ENCODE measurements at places on chromosomes 6 and 20. TPM values are rescaled to one million over a fixed set of nuclear protein-coding genes. Genes with fewer than 3 reads are reported as not detected.
A peak's percentile ranks its signal among the peaks of the same experiment; 100 is the strongest.

PGC gene
- not detected for polyA plus RNA-seq

BPIFB4 gene
- polyA plus RNA-seq, result not detected

C20orf202 gene
- polyA plus RNA-seq, result not detected

GNL1 gene
- 23.8 TPM for polyA plus RNA-seq

DCBLD1 gene
- polyA plus RNA-seq, result not detected

ROMO1 gene
- 323 TPM for polyA plus RNA-seq

SLC22A3 gene
- not detected for polyA plus RNA-seq

RAET1E gene
- polyA plus RNA-seq, result not detected

DNA sequence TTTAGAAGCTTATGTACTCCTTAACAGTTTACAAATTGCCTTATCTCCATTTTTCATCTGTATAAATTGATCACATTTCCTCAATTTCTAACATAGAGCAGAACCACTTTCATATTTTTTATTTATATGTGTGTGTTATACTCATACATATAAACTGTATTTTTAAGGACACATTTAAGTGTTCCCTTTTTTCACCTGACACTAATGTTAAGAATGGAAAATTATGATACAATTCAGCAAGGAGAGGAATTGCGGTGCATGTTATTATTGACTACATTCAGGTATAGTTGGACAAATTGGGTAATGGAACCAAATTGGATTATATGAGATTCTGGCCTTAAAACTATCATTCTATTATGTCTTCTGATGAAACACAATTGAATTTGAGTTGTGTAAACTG is 479.1 kb upstream of the FLRT3 start:
- no peak for DNase-seq

DNA sequence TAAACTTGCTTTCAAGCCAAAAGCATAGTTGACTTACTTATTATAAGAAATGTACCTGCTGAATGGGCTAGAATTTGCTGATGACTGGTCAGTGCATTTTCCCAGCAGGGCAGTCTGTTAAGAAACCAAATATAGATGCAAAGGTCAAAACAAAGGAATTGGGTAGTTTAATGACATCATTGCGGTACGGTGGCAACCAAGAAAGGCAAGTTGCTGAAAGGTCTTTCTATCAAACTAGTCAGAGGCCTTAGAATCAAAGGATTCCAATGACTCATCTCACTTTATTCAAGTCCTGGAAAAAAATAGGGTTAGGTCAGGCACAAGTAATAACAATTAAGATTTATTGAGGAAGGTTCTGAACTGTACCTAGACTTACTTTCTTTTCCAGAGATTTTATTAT is 76.4 kb downstream of the KIZ start:
- DNase-seq, result no peak

DNA sequence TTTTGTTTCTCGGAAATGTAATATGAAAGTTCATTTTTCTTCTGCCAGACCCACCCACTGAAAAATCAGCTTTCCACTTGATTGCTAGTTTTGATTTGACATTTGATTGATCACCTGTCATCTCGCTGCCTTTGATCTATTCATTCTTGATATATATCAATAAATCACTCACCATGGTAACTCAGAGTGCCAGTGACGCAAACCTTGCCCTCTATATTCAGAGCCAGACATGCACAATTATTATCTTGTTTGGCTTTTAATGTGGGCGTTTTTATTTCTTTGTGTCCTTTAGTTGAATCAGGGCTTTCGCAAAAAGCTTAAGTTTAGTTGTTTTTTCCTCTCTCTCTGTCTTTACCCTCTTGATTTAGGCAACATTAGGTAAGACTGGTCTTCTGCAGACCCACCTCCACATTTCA is 2.0 kb downstream of the TSHZ2 start:
- no peak for DNase-seq

DNA sequence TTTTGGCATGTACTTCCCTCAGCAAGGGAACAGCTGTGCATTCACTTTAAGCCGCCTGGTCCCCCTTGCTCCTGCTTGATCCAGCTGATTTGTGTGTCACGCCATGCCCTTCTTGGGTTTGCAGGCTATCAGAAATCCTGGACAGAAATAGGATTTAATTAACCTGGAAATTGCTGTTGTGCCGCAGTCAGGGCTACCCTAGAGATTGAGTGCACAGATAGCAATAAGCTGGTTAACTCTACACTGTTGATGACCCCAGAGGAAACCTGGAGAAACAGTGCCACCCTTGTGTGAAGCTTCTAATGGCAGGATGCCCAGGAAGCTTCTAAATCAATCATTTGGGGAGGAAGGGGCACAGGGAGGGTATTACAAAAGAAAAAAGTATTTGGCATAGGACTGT is 199.0 kb downstream of the JARID2 start:
- DNase-seq, result no peak

GRCh38 chr20:24102290-24102689 is 113.7 kb upstream of the GGTLC1 start:
- peak; percentile 6 for DNase-seq

DNA sequence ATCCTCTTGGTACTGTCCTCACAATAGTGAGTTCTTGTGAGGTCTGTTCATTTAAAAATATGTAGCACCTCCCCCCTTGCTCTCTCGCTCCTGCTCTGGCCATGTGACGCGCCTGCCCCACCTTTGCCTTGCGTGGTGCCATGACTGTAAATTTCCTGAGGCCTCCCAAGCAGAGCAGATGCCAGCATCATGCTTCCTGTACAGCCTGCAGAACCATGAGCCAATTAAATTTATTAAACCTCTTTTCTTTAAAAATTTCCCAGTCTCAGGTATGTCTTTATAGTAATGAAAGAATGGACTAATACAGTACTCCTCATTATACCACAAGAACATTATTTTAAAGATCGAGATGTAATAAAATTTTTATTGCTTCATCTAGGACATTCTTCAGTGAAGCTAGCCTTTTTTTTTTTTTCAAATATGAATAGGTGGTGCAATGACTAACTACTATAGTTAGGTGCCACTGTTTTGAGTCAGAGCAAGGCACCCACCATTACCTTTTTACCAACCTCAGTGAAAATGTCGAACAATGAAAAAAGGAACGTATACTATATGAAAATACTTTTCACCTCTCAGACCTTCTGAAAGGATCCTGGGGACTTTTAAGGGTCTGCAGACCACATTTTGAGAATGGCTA is 191.1 kb upstream of the SGK1 start:
- DNase-seq, result no peak

DNA sequence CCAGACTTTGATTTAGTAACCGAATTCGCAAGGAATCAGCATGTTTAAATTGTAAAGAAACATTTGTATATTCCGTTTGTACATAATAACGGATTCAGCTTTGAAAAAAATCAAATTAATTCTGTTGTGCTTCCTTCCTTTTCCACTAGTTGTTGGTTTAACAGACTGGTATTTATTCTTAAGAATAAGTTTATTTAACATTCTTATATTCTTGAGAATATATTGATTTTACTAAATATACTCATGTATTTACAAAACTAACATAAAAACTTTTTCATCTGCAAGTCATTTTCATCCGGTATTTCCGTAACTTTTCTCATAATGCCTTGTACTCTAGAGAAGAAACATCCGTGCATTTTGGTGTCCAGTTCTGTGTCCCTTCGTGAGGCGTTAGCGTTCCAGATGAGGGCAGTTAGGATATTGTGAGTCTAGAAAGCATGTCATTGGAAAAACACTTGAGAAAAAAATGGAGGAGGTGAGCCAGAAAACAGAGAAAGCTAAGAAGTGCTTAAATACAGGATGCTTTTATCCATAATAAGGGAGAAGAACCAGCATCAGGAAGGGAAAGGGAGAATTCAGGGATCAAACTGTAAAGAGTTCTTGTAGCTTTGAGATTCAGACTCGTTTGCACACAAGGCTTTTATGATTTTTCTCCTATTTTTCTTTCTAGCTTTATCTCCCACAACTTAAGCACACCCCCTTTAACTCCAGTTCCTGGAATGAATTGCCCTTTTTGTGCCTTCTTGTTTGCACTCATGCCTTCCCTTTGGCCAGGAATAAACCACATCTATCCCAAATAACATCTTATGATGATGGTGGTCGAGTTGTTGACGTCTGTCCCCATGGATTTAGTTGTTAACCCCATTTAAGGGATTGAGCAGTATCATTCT is 1.8 kb downstream of the WRNIP1 start:
- no peak for DNase-seq

- DNase-seq, result no peak
These were observed 10.9 kb upstream of the CALHM6 start for GRCh38 chr6:116450185-116450710.

DNA sequence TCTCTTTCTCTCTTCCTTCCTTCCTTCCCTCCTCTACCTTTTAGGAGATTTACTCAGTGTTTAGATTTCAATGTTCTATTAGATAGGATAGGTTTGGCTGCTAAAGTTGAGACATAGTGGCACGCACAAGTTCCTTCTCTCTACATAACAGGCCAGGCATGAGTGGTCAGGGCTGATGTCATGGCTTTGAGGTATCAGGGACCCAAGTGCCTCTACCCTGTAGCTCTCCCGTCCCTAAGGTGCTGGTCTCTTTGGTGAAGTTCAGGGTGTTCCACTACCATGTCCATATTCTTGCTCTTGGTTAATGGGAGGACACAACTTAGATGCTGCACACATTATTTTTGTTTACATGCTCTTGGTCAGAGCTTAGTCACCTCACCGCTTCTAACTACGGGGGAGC is 245.3 kb downstream of the QKI start:
- no peak for DNase-seq

DNA sequence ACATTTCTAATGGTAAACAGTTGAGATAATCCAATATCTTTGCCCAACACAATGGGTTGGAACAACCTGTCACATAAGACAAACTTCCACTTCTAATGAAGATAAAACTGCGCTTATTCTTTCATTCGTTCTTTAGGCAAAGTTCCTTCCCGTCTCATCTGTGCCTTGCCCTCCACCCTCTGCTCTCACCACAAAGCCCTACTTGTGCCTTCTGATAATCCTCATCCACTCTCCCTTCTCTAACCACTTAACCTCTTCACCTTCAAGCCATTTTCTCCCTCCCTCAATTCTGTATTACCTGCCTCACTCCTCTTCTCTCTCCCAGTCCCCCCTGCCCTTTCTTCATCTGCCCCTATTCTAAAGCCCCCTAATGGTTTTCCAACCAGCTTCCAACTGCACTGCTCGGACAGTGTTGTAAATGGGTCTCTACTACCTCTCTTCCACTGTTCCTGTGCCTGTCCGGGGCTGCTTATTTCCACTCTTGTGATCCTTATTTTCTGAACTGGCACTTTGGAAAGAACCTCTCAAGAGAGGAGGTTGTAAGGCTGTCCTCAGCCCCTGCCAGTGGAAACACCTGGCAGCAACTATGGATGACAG is 62.9 kb upstream of the MYB start:
- DNase-seq, result no peak
